ENCODE measurements at places on chromosomes 4 and X.

DNA sequence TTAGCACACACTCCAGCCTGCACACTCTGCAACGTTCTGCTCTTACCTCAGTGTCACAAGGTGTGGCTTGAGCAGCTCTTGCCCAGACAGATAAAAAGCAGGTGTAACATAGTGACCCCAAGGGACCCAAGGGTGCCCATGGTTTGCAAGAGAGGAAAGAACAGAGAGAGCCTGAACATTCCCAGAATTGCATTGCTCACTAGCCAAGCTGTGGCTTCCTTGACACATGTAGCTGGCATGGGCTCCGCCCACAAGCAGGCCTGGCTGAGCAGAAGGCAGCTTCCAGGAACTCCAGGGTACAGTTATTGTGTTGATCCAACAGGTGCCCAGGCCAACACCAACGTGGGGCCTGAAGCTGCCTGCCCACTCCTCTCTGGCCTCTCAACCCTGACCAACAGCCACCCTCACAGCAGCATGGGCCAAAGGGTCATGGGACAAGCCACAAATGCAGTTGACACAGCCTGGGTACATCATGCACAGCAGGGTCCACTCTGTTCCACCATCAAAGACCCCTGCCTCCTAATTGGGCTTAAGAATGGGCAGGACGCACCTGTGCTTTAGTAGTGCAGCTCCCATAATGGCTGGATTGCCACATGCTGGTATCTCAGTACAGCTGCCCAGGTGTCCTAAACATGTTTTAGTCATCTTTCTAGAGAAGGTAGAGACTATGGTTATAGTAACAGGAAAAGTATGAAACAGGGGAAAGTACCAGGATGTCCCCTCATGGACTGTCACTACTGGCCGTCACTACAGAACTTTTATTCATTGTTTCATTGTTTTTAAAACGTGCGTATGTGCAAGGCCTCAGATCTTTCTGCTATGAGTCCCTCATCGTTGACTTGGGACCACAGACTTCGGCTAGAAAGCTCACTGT, 73.7 kb upstream of the ACSL1 start:
- peak; percentile 33 for DNase-seq

DNA sequence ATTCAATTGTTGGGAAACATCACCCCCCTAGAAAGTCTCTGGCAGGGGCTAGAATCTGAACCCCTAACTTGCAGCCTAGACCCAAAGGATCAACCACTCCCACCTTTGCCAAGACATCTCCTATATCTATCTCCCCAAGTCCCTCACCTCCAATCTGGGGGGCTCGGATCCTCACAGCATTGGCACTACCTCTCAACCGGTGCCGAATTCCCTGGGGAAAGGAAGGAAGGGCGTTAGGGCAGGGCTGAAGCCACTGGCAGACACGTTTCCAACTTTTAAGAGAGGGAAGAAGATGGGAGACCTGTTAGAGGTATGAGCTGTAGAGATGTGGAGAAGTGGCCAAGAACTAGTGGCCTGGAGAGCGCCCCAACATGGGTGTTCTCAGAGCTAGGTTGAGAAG, 2.7 kb downstream of the TIMM17B start:
- DNase-seq = no peak

GRCh38 chrX:110401135-110401534, 42.5 kb downstream of the RTL9 start:
- DNase-seq = no peak

GRCh38 chrX:40439625-40440532, 140.9 kb upstream of the ATP6AP2 start:
- no peak for DNase-seq

DNA sequence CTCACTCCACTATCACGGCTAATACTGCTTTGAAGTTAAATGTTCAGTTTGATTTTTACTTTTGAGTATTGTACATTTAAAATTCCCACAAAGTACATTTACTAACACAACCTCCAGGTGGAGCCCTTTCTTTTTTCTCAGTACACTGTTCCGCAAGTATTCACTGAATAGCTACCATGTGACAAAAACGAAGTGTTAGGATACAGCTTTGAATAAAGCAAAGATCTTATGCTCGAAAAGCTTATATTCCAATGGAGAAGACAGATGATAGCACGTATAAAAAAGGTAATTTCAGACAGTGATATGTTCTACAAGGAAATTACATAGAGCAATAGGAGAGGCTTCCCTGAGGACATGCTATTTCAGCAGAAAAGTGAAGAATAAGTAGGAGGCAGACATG, 60.7 kb upstream of the ABCG2 start:
- no peak for DNase-seq

DNA sequence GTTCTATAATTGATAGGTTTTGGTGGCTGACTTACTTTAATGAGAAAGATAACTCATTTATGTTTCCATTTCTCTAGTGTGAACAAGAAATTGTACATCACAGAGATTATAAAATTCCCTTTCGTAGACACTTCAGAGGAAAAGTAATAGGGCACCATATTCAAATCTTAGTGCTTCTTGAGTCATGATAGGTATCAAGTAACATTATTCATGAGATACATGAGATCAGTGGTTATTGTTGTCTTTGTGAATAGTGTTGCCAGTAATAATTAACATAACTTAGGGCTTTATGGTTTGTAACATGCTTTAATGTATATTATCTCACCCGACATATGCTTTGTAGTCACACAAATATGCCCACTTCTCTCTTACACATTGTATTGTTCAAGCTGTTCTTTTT, 73.7 kb upstream of the IL15 start:
- DNase-seq = no peak

Measured in upper lobe of left lung (tissue), 6 donors.